NCI-H1436 treated with DMSO at 0.1 percent for 48 hours (cell line): ENCODE measurements at places on chromosomes 16 and 17.

DNA sequence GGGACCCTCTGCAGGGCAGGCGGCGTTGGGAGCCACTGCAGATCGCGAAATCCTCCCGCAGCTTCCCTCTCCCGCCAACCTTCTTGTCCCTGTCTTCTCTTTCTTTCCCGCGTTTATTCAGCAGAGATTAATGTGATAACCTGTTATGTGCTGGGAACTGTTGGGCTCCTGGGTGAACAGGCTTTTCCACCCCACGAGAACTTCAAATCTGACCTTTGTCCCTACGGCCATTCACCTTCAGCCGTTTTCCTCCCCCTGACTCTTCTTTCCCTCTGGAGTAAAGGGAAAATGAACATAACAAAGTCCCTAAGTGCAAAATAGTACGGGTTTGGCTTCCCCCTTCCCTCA is 15.2 kb upstream of the KPNA2 start:
- no peak for DNase-seq

GRCh38 chr16:68909099-68909733 is 65.9 kb downstream of the TANGO6 start:
- no peak for DNase-seq

DNA sequence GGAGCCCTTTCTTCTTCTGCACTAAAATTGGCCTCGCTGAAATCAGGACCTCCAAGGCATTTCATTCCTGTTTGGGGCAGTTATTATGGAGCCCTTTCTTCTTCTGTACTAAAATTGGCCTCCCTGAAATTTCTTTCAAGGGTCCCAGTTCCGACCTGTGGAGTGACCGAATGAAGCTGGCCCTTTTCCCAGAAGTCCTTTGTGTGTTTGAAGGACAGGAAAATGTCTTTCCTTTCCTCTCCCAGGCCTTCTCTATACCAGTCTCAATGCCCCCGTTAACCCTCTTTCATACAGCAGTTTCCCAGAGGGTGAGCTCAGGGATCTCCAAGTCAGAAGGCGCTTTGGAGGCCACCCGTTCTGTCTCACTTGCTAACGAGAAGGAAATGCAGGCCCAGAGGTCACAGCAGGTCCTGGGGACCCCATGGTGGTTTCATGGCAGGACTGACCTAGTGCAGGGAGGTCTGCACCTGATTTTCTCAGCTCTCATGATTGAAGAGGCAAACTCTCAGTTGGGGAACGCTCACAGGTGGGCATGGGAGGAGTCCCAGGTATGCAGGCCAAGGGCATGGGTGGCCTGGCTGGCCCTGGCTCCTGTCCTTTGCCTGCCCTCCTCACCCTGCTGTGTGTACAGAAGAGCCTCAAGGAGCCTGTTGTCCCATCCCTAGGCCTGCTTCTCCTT is 37.1 kb upstream of the DOC2B start:
- DNase-seq, result no peak

- no peak for DNase-seq
Observed at GRCh38 chr16:2896480-2897010, 13.5 kb downstream of the FLYWCH2 start.
